ENCODE measurements at places on chromosomes 3 and 15.
A peak's percentile ranks its signal among the peaks of the same experiment; 100 is the strongest.

DNA sequence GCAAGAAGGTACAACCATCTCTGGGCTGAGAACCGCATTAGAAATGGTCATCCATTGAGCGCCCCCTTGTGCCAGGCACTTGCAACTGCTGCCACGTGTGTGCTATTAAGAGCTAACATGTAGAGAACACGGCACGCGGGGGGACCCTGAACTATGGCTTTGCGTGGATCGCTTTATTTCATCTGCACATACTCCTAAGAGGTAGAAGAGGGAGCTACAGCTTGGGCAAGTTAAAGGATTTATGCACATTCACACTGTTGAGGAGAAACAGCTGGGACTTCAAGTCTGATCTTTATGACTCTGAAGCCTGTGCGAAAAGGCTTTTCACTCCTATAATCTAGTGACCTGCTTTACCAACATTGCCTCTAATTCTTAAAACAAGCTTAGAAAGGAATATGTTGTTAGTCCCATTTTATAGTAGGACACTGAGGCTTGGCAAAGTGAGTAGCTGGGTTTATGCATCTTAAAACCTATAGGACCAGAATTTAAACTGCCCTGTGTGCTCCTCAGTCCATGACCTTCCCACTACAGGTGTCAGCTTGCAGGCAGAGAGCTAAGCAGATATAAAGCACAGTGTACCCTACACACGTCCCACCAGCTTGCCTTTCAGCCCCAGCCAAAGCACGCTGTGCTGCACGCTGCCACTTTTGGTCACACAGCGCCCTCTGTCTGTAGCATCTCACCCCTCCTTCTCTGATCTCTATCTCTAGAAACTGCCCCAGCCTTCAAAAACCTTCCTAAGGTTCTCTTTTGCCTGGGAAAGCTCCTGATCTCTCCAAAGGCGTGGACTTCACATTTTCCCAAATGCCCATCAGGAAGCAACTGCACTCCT lies 57.8 kb downstream of the STARD5 start:
- peak; percentile 92 for DNase-seq

GRCh38 chr3:196320137-196320536 lies 2.1 kb upstream of the DYNLT2B start:
- no peak for DNase-seq

- no peak for DNase-seq
These were observed 12.4 kb upstream of the HHLA2 start for GRCh38 chr3:108283989-108284388.

DNA sequence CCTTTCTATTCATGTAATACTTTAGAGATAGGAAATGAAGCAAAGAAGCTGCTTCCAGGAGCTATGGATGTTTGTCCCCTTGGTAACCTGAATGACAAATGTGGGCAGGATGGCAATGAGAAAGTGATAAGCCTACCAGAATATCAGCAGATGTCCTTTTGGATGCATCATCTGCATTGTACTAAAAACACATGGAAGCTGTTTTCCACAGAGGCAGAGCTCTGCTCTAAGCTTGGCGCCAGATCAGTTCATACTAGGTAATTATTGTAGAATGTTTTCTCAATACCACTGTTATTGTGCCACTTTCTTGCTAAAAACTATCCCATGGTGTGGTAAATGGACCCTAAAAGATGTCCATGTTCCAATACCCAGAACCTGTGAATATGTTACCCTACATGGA lies 100.2 kb downstream of the DTWD1 start:
- no peak for DNase-seq

GRCh38 chr3:71132995-71133730 lies 450.4 kb downstream of the FOXP1 start:
- DNase-seq, result no peak

GRCh38 chr15:99409097-99409473 lies 156.7 kb upstream of the MEF2A start:
- no peak for DNase-seq

DNA sequence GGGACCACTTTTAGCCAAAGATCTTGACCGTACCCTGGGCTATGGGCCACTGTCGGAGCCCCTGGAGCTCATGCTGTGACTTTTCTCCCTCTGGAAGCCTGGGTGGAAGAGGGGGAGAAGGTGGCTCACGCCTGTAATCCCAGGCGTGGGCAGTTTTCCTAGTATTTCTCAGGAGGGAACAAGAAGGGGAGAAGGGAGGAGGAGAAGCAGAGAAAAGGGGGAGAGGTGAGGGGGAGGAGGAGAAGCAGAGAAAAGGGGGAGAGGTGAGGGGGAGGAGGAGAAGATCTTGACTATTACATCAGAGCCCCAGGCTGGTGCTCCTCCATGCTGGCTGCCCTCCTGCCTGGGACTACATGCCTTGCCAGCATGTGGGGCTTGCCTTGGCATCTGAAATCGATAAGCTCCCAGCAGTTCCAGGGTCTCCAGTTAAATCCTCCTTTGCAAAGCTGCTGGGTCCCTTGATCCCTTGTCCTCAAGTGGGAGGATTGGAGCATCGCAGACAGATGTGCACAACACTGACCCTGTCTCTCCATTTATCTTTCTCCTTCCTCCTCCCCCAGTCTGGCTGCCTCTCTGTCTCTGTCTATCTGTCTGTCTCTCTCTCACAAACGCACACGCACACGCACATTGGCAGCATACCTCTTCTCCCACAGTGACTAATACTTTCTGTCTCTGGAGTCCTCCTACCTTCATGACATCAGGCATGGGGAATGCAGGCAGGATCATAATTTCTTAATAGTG lies 41.6 kb downstream of the MRAS start:
- DNase-seq, result no peak

- DNase-seq, result peak; percentile 63
These were observed 109.9 kb upstream of the ATP11B start for GRCh38 chr3:182683453-182683852.

- DNase-seq, result no peak
These were observed 145.9 kb downstream of the IGF1R start for GRCh38 chr15:98794211-98794610.

DNA sequence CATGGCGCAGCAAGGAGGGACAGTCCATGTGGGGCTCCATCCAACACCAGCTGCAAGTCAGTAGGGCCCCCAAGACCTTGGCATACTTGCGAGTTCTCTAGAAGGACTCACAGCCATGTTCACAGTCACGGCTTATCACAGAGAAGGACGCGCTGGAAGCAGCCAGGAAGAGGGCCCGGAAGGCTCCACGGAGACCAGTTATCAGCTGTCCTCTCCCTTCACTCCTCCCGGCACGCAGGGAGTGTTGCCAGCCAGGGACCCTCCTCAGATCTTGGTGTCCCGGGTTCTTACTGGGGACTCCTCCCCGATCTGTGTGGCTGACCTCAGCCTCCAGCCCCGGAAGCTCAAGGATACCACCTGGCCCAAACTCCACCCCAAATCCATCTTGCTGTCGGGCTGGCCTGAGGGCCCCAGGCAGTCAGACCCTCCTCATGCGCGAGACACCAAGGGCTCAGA lies 68.0 kb downstream of the SLTM start:
- no peak for DNase-seq

- no peak for DNase-seq
These were observed 92.0 kb downstream of the RAD18 start for GRCh38 chr3:8871306-8871705.

- DNase-seq, result peak; percentile 56
These were observed 34.5 kb downstream of the KLF13 start for GRCh38 chr15:31360843-31361763.

DNA sequence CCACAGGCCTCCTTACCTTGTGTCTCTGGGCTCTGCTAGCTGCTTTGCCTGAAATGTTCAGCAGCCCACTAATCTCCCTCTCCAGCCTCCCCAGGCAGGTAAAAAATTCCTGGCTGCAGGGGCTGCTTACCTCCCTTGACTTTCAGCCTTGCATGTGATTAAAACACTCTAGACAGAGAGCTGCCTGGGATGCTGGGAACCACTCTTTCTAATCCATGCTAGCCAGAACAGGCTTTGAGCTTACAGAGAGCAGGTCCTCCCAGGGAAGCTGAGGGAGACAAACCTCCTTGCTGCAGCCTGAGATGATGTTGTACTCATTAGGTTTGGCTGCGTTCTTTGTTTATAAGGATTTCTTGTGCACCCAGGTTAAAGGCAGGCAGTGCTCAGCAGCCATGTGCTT lies 33.7 kb upstream of the LIPC start:
- DNase-seq, result no peak

DNA sequence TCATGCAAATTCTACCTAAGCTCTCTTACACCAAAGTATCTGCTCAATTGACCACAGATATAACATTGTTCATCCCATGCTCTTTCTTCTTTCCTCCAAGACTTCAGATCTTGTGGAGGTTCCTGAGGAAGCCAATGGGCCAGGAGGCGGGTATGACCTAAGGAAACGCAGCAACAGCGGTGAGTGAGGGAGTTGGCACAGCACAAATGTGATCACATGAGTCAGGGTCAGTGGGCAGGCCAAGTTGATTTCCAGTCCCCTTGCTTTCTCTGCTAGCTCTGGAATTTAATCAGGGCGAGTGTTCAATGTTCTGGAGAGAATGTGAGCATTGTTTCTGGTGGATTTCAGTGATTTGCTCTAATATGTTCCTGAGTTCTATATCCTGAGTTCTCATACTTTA lies 112.7 kb downstream of the STAC start:
- no peak for DNase-seq

GRCh38 chr3:204102-204501 lies 7.5 kb downstream of the CHL1 start:
- DNase-seq, result no peak

GRCh38 chr15:99452010-99452409 lies 113.8 kb upstream of the MEF2A start:
- peak; percentile 11 for DNase-seq

- no peak for DNase-seq
These were observed 167.0 kb downstream of the EBLN2 start for GRCh38 chr3:73228437-73228836.

DNA sequence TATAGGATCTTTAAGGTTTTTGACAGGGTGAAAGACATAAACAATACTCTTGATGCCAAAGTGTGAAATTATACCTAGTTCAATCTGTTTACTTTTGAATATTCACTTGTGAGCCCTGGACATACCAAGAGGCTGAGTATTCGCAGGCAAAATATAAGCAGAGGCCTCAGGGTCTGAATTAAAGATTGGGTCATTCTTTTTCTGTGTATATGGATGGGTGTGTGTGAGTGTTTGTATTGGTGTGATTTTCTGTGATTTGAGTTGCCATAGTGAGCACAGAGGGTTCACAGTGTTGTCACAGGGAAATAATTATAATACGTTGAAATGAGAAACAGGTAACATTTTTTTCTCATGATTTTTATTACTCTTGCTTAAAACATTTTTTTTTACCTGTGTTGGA lies 770.7 kb upstream of the ALCAM start:
- no peak for DNase-seq

DNA sequence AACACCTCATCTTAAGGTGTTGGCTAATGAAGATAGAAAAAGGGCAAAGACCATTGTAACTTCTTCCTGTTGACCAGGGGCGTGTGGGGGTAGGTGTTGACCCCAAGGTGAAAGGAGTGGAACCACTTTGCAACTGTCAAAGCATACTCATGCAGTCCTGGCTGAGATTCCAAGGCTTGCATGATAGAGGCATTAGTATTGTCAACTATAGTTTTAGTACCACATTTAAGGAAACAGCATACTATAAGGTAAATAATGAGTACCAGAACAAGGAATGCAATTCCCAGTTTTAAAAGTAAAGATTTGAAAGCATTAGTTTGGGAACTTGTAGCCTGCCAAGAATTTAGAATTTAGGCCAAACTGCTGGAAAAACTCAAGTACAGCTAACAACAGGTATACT lies 27.8 kb upstream of the ADGRG7 start:
- no peak for DNase-seq

- no peak for DNase-seq
These were observed 177.7 kb downstream of the ISL2 start for GRCh38 chr15:76514282-76514681.

GRCh38 chr15:92883876-92884435 lies 16.2 kb upstream of the CHD2 start:
- no peak for DNase-seq

GRCh38 chr3:112888381-112889085 lies 41.9 kb upstream of the CD200R1L start:
- no peak for DNase-seq

DNA sequence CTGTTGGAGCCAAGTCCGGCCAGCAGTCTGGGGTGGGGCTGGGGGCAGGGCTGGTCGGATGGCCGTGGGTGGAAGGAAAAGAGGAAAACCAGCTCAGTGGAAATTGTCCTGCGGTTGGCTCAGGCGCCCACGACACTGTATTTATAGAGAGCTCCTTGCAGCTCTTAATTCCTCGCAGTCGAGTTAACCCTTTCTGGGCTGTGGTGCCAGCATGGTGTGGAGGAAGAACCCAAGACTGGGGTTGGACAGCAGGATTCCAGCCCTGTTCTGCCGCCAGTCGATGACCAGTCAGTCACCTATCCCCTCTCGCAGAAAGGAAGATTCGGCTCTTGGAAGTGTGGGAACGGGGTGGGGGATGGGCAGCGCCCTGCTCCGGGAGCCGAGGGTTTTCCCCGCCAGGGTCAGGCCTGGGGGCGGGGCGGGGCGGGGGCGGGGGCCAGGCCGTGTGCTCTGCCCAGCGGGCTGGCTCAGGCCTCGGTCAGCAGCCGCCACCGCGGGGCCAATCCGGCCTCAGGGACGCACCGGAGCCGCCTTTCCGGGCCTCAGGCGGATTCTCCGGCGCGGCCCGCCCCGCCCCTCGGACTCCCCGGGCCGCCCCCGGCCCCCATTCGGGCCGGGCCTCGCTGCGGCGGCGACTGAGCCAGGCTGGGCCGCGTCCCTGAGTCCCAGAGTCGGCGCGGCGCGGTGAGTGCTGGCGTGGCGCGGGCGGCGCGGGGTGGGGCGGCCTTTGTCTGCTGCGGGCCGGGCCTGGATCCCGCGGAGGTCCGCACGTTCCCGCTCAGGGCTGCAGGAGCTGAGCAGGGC lies at the start of gene CD276:
CD276 (plus strand) TSS at position 607 of the 804 bp plus-strand sequence. CDS start 15,257 bp downstream, outside the sequence.
- peak; percentile 40 for DNase-seq

- no peak for DNase-seq
These were observed 423.0 kb upstream of the THBS1 start for GRCh38 chr15:39157882-39158281.

DNA sequence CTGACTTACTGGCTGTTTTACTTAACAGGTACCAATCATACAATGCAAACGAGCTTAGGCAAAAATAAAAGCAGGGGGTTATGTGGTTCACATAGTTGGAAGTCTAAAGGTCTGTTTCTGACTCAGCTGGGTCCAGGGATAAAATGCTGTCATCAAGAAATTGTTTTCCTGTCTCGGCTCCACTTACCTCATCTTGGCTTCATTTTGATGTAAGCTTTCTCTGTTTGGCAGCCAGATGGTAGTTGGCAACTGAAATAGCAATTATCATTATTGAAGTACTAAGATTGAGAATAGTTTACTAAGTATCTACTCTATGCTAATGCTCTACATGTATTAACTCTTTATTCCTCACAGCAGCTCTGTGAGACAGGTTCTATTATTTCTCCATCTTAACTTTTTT lies 36.8 kb upstream of the CNTN3 start:
- no peak for DNase-seq

GRCh38 chr3:18739099-18739433 lies 313.9 kb upstream of the SATB1 start:
- no peak for DNase-seq

Data from stimulated activated CD4-positive, alpha-beta T cell treated with anti-CD3 and anti-CD28 coated beads, Interleukin-2, amount 100 ng/mL, for 24 hours (primary cell).